ENCODE measurements at places on chromosomes 7 and 10. TPM values are rescaled to one million over a fixed set of nuclear protein-coding genes. Genes with fewer than 3 reads are reported as not detected.

The RARRES2 gene
- total RNA-seq = 11.8 TPM

The RPEL1 gene
- 0.06 TPM for total RNA-seq

GRCh38 chr10:44467900-44468299 is 83.0 kb upstream of the CXCL12 start:
- no peak for DNase-seq

- DNase-seq = peak; percentile 92
Observed at GRCh38 chr7:28686418-28686800, 271.7 kb downstream of the TRIL start.

DNA sequence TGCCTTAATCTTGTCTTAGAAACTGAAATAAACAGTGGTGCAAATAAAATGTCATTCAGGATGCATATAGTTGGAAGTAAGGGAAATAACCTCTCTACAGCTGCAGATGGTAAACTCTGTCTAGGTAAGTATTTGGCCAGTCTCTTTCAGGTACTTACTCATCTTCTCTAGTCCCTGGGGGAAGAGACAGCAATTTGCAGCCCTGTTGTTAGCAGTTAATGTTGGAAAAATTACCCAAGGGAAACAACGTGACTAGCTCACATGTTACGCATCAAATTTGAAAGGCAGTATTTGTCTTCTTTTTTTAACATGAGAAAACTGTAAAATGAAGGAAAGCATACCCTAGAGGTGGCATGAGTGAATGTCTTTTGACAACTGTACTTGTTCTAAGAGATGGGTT is 3.2 kb upstream of the HUS1 start:
- no peak for DNase-seq

DNA sequence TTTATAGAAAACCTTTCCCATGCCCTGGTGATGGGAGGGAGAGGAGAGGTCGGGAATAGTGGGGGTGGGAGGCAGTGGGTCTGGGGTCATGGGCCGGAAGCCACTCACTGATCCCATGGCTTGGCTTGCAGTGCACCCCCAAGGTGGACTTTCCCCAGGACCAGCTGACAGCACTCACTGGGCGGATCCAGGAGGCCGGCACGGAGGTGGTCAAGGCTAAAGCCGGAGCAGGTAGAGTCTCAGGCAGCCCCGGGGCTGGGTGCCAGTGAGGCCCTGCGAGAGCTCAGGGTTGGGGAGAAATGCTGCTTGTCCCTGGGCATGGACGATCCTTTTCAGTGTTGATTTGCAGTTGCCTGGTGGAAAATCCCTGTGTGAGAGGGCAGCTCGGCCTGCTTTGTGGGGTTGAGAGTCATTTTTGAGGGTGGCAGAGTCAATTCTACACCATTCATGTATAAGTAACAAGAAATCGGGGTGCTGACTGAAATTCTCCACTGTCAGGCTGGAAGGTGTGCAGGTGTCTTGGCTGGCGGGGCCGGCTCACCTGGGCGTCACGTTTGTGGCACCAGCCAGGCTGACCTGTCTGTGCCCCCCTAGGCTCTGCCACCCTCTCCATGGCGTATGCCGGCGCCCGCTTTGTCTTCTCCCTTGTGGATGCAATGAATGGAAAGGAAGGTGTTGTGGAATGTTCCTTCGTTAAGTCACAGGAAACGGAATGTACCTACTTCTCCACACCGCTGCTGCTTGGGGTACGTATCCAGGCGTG is 16.5 kb downstream of the MDH2 start:
- DNase-seq = no peak

DNA sequence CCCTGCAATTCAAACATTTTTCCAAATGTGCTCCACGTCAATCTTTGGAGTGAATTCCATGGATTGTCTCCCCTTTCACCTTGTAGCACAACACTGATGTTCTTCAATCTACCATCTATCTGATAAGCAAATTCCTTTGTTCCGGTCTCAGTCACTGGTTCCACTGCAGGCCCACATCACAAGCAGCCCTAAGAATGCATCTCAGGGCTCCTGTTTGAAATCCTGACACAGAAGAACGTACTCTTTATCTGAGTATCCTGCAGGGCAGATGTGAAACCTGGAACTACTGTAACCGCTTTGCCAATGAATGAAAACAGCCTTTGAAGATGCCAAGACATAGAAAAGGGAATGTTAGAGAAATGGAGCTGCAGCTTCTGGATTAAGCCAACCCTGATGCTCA is 62.9 kb upstream of the FAM133B start:
- DNase-seq = no peak

DNA sequence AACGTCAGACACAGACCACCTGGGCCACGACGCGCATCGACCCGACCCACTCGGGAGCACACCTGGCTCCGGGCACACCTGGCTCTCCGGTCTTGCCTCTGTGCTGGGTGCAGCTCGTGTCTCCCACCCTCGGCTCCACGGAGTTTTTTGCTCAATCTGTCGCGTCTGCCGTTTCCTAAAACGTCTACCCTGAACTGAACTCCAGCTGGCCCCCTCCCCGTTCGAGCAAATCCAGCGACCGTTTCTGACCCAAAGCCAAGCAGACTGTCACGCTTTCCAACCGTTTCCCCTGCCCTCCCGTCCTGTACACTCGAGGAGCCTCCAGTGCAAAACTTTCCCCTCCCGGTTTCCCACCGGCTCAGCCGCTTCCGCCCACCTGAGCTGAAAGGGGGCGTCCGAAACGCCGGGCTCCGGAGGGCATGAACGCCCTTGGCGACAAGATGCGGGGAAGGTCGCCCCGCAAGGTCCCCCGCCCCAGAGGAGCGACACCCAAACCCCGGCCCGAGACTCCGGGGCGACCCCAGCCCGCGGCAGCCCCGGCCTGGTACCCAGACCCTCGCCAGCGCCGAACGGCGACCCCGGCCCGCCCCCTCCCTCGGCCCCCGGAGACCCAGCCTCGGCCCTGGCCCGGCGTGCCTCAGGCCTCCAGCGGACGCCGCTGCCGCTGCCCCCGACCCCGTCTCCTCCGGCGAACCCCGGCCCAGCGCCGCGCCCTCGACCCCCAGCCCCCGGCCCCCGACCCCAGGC is 557 bp downstream of the CYTH3 start:
- peak; percentile 39 for DNase-seq

GRCh38 chr7:55970978-55971377 is 6.6 kb downstream of the NIPSNAP2 start:
- no peak for DNase-seq

DNA sequence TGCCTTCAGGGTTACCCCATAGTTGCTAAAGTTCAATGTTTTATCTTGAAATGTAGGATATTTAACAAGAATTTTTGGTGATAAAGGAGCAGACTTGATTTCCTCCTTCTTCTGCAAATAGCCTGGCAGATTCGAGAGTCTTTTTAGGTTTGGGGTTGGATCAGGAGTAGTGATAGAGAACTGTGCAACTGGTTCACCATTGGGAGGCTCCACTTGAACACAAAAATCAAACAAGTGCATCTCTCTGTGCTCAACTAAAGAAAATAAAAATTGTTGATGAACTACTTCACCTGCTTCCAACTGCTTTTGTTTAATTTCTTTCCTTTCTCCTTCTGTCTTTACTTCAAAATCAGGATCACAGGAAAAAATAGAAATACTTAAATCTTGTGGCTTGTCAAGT is 58.5 kb downstream of the MACC1 start:
- peak; percentile 21 for DNase-seq

GRCh38 chr7:28754027-28754426 is 204.1 kb downstream of the TRIL start:
- DNase-seq = peak; percentile 58

DNA sequence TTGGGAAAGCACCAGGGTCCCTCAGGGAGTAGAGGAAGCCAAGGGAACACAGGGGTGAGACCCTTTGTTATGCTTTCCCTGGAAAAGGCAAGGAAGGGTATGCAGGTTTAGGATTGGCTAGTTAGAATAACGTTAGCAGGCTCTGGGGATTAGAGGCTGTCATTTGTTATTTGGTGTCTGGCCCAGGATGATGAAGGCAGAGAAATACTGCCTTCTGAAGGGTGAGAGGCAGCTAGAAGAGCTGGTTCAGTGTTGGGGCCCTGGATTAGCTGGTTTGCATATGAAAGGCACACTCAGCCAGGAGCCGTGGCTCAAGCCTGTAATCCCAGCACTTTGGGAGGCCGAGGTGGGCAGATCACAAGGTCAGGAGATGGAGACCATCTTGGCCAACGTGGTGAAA is 3.0 kb upstream of the PILRA start:
- DNase-seq = no peak

DNA sequence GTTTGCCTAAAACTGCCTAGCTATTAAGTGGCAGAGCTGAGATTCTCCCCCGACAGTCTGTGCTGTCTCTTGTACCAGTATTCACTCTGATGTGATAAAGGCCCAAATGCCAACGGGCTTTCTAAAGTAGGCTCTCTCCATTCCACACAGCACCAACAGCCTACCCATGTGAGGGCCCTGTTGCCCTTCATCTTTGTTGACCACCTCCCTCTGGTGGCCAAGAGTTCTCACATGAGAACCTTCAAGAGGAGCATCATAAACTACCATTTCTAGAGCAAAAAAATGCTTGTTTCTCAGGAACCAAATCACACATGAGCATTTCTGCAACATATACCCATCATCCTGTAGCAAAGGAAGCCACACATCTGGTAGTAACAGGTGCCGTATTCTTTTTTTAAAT is 185.8 kb downstream of the GRM8 start:
- no peak for DNase-seq

GRCh38 chr10:18214691-18215563 is 74.7 kb downstream of the CACNB2 start:
- peak; percentile 42 for DNase-seq
